ENCODE measurements at places on chromosomes 2 and 18.

DNA sequence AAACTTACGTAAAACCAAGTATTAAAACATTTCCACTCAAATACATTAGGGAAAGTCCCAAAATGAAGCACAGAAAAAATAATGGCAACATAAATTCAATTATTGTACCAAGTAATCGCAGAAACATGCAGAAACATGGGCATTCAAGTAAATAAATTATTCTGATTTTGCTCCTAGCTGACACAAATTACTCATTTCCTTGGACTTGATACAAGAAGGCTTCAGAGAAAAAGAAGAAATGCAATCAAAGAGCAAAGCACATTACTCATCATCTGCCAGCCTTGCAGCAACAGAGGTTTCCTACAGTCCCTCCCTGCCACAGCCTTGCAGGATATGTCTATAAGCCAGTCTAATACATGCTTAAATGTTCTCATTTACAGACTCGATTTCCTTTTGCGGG lies 439.8 kb upstream of the LYPD1 start:
- DNase-seq: no peak

DNA sequence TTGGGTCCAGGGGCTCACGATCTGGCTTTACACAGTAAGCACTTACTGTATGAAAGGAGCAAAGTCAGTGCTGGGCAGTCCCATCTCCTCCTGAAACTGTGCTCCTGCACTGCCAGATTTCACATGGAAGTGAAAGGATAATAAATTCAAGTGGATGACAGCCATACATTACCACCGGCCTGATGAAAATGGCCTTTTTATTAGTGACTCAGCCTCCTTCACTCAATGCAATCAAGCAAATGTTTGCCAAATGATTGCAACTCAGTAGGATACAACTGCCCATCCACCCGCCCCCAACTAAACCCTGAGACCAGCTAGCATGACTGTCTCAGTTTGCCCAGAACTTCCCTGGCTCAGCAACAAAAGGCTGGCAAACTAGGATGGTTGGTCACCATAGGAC lies 77.1 kb downstream of the MYO5B start:
- no peak for DNase-seq

DNA sequence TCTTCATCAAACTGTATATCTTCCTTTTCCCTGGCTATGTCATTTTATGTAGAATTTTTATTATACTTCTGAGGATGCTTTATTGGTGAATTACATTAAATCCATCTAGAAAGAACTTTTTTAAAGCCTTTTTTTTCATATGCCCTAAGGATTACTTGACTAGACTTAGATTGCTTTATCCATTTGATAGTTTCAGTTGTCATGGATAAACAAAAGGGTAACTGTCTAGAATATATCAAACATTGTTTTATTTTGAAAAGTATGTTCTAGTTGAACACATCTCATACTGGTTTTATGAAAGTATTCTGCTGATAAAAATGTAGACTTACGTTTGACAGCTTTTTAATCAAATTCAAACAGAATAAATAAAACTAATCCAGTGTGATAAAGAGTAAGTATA lies 639.8 kb downstream of the ARHGAP15 start:
- no peak for DNase-seq

- DNase-seq: no peak
These were observed 525.0 kb upstream of the TCF4 start for GRCh38 chr18:56112984-56113383.

GRCh38 chr2:239244625-239245024 lies 156.2 kb downstream of the HDAC4 start:
- no peak for DNase-seq

GRCh38 chr2:36404754-36405153 lies 49.2 kb downstream of the CRIM1 start:
- DNase-seq: no peak

DNA sequence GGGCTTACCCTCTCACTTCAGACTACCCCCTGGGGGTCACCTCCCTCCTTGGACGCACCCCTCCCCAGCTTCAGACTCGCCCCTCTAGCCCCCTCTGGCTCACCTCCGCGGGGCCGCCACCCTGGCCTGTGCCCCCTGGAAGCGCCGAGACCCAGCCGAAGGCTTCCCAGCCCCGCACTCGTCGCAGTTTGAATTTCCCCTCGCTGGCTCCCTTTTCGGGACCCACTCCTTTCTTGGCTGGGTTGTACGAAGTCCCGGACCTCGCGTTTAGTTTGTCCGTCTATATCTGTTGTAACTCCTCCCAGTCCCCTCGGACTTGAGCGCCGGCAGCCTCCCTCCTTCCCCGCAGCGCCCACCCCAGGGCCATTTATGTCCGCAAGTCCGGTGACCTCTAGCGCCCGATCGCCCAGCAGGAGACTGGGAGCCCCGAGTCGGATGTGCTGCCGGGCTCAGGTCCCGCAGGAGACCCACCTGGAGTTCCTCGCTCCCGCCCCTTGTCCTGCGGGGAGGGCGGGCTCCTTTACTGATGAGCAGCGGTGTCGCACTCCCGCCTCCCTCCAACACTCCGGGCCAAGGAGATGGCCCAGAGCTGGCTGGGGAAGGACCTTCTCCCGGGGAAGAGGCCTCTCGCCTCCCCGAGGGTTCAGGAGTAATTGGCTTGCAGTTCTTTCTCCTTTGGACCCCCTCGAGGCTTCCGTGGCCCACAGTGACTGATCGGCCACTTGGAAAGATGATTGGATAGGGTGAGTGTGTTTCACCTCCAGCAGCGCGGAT lies 692 bp upstream of the RAX start:
- DNase-seq: no peak

DNA sequence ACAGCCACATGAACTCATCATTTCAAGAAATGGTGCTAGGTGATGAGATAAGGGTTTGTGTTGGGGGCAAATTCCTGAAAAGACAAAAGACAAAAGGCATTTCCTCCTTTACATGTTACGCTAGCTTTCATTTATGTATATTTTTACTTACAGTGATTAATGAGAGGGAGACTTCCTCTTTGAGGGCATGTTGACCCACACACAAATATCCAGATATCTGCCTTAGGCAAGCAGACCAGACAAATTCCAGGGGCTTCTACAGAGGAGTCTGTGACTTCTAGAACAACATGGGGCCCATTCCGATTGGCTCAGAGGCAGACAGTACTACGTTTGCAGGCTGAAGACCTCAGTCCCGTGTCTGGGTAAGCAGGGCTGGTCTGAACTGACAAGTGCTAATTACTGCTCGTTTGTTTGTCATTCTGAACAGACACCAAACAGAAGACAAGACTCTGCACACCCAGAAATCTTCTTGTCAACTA lies 74.8 kb upstream of the ST6GAL2 start:
- no peak for DNase-seq

GRCh38 chr2:138239902-138240491 lies 261.6 kb upstream of the SPOPL start:
- no peak for DNase-seq

DNA sequence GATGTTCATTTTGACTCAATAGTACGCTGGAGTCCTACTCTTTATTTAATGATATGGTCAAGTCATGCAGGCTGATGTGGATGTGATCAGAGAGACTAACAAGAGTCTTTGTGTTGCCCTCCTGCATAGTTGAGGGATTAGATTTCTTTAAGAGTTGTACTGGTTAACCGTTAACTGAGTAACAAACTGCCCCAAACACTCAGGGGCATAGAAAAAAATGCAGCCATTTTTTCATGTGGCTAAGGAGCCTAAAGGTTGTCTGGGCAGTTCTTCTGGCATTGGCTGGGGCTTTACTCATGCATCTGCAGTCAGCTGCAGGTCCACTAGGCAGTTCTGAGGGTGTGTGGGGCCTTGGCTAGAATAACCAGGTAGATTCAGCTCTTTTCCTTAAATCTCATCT lies 32.5 kb downstream of the DOCK10 start:
- no peak for DNase-seq

GRCh38 chr2:8448824-8449556 lies 232.9 kb upstream of the ID2 start:
- DNase-seq: no peak

- DNase-seq: no peak
These were observed 186.4 kb downstream of the ANAPC1 start for GRCh38 chr2:111697560-111697959.

GRCh38 chr18:74567822-74568221 lies 29.8 kb upstream of the ZNF407 start:
- DNase-seq: no peak

GRCh38 chr2:70531419-70532086 lies 22.1 kb downstream of the TGFA start:
- no peak for DNase-seq

DNA sequence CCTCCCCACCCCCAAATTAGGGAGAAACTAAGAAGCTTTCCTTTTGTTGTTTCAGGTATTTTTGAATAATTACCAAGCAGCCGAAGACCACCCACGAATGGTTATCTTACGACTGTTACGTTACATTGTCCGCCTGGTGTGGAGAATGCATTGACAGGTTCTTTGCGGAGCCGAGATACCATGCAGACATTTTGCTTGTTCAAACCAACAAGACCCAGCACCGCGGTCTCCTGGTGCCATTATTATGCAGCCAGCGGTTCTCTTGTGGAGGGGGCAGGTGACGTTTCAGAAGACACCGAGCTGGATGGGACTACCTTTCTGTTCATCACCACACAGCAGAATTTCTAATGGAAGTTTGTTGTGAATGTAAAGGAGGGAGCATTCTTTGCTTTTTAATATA lies 43.4 kb downstream of the BCL2L11 start:
- no peak for DNase-seq

DNA sequence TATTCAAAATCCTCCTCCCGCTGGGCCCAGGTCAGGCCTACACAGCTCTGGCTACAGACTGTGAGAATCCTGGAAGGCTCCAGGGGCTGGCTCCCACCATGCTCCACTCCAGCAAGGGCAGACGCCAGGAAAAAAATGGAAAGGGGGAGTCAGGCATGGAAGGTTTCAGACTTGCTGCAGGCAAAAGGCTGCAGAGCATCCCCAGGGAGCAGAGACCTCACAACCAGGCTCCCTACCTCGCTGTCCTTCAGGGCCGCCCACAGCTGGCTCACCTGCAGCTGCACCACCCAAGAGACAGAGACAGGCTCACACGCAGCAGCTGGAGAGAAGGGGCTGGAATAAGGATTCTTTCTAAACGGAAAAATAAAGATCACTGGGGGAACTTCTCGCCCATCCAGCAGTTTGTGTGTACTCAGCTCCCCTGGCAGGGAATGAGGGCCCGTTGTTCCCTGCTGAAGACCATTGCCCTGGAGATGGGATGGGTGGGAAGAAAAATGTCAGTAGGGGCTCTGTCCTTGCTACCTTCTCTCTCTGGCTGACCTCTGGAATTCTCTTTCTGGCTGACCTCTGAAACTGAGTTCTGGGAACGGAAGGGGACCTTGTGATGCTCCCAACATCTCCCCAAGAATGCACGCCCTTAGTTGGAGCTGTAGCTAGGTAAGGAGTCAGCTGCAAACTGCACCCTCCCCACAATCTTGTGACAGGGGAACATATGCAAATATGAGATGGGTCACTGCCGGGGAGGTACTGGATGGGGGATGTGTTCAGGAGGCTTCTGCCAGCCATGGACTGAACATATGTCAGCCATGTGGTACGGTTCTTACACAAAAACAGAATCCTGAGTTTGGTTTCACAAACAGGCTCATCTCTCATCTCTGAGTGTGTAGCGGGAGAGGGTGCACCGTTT lies 34.5 kb downstream of the BCL2 start:
- DNase-seq: no peak

DNA sequence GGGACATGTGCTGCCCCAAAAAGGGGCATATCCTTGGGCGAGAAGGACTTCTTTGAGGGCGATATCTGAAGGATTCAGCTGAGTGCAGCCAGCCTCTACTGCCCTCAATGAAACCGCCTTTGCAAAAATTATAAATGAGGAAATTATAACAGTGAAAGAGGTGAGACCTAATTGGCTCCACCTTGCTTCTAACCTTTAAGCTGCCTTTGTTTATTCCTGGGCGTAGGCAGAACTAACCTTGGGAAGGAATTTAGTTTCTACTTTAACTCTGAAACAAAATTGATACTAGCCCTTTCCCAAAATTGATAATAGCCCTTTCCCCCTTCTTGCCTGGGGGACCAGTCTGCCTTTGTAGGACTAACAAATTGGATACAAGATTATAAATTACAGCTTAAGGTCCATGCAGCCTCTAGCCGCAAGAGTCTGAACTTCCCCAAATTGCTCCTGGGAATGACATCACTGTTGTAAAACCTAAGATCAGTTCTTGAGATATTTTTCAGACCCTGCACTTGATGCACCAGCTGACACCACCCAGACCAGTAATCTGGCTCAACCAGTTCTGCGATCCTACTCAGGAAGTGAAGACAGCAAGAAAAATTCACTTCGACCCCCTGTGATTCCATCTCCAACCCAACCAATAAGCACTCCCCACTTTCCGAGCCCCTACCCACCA lies 36.0 kb upstream of the ASAP2 start:
- DNase-seq: no peak

- no peak for DNase-seq
These were observed 151.4 kb downstream of the MYCN start for GRCh38 chr2:16091576-16092282.

DNA sequence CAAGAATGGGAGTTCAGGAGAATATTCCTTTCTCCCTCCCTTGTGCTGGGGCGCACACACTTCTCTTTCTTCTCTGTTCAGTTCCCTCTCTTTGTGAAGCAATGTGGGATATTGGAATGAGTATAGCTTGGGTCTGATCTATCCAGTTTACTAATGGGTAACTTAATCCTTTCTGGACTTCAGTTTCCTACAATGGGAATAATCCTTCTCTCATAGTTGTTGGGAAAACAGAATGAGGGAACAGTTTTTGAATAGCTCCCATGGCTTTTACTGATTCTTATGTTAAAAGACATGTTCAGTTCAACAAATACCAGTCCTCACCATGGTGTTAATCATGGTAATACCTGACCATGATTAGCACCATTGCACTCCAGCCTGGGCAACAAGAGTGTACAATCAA lies 93.1 kb downstream of the ARL4C start:
- DNase-seq: no peak

DNA sequence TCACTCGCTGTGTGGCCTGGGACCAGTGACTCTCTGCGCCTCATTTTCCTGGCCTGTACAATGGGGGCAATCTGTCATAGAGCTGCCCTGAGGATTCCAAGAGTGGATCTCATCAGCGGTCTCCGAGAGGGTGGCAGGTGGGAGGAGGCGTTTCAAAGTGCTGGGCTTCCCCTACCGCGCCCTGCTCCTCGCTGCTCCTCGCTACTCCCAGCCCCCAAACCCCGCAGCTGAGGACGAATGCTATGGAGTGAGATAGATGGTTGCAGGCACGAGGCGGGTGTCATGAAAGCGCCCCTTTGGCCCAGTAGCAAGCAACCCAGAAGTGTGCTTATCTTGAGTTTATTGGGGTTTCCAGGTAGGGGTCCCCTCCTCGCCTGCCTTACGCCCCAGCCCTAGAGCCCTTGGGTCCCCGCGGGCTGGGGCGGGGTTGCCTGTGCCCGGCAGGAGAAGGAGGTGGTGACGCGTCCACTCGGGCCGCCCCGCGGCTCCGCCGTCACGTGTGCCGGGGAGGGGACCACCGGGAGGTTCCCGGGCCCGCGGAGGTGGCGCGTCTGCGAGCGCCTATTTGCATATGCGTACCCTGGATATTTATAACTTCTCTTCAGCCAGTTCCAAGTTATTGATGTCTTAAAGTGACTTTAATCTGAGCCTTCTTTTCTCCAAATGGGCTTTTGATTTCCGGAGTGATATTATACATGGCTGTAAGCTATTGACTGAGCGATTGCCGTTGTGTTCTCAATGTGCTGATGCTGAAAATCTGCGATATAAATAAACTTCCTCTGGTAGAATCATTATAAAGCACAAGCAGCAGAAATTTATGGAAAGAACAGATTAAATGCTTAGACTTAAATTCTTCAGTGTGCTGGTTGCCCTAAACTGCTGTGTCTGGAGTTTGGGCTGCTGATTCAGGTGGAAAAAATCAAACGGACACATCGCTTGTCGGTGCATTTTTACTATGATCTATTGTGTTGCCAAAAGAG lies 263.7 kb downstream of the ATAD2B start:
- DNase-seq: peak; percentile 65
